Cerebellar nuclear complex (tissue), 1 donor: ENCODE measurements at places on chromosomes 3 and 15.
A peak's percentile ranks its signal among the peaks of the same experiment; 100 is the strongest.

- no peak for DNase-seq
These were observed 3.1 kb upstream of the PTH1R start for GRCh38 chr3:46874430-46874829.

- no peak for DNase-seq
These were observed 105.0 kb downstream of the SSR3 start for GRCh38 chr3:156449710-156450574.

GRCh38 chr3:51874889-51875288 is 512 bp downstream of the IQCF5 start:
- DNase-seq, result no peak

GRCh38 chr3:14976317-14976716 is 28.9 kb downstream of the NR2C2 start:
- DNase-seq, result no peak

DNA sequence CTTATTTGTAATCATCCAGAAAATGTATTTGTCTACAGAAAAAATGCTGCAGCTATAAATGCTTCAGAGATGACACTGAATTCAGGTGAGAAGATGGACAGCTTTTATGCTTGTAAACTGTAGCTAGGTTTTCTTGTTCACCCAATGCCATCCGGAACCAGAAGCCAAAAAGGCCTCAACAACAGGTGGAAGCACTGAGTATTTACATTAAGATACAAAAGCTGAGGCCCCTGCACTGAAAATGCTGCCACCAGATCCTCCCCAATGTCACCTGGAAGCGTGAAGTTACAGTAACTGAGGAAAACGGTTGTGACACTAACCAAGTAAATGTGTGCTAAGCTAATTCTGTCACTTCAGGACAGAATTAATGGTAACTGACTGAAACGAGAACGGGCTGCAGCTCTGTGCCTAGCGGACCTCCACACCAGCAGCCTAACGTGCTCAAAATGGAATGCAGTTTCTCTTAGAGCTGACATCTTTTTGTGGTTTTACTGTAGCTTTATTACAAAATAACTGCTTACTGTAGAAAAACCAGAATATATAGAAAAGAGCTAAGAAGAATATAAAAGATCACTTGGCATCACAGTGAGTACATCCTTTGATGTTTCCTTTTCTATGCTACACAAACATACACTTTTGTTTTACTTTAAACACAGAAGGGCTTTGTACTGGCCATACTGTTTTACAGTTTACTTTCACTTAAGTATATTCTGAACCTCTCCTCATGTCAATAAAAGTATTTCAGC is 7.6 kb downstream of the CHSY1 start:
- DNase-seq, result no peak

DNA sequence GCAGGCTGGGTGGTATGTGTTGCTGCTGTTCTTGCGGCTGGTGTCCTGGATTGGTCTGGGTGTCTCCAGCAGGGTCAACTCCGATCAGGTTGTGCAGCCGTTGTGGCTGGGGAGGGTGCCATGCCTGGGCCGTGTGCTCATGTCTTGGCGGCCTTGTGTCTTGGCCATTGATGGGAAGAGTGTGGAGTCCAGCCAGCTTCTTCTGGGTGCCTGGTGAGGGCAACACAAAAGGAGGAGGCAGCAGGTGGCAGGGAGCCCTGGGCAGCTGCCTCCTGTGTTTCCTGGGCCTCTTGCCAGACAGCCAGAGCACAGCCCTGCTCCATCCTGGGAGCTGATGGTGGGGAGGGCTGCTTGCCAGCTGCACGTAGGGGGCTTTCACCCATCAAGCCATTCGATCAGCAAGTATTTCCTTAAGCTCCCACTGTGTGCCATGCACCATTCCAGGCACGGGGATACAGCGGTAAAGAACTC is 4.3 kb downstream of the CHAC1 start:
- no peak for DNase-seq

DNA sequence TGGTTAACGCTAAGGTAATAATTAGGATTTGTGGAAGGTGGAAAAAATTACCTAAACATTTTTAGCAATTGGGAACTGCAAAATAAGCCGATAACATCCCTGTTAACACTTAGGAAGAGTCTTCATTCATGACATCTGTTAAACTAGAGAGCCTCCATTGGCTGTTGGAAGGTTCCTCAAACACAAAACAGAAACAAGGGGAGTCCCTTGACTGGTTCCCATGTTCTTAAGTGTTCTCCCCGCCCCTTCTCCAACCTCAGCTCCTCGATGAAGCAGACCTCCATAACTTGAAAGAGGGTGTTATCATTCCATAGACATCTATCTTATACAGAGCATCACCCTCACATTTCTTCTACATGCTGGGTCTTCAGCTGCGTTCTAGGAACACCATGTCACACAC is 2.5 kb downstream of the SLC22A13 start:
- DNase-seq, result no peak

- DNase-seq, result no peak
These were observed 420.4 kb downstream of the PDCD6IP start for GRCh38 chr3:34218706-34219385.

GRCh38 chr3:169118666-169119370 is 544.7 kb downstream of the MECOM start:
- DNase-seq, result no peak

DNA sequence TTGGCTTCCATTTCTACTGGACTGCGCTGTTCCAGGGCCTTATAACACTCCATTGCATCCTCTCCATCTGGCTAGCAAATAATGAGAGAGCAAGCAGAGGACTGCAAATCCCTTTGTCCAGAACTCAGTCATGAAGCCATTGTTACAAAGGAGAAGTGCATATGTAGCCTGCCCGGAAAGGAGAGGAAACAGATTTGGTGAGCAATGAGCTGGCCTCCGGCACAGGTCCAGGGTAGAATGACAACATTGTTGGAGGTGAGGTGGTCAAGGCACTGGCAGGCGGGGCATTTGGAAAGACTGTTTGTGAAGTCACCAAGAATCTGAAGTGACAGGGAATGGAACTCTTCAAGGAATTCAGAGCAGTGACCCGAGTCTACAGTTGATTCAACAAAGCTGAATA is 25.0 kb upstream of the ATP1B3 start:
- DNase-seq, result no peak

DNA sequence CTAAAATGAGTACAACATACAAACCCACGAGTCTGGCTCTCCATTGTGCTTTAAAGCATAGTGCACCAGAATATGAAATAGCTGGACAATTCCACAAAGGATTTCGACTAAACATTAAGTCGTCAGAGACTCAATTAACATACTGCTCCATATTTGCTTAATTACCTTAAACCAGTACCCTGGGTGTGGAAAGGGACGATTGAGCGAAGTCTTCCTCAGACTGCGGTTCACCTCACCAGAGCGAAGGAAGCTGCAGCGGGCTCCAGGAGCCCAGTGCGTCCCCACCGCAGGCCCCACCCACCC is 218 bp upstream of the TRPC1 start:
- no peak for DNase-seq

DNA sequence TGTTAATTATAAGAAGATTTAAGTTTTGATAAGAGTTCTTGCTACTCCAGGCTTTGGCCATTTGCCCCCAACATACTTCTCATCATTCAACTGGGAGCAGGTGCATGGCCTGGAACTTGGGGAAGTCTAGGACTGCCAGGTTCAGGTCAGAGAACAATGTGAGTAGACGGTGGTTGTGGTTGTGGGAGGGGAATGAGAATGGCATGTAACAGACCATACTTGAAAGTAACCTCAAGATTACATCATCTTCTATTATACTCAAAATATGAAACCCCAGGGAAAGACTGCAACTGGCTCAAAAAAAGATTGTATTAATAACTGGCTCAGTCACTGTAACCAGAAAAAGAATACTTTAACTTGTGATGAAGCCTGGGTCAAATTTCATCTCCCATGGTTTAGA is 364.9 kb upstream of the DPPA4 start:
- no peak for DNase-seq

- DNase-seq, result no peak
These were observed 264.6 kb upstream of the TLE3 start for GRCh38 chr15:70362350-70362749.

GRCh38 chr15:41557673-41558399 is 1.2 kb upstream of the TYRO3 start:
- DNase-seq, result peak; percentile 44

- DNase-seq, result no peak
These were observed 172.8 kb downstream of the PEAK1 start for GRCh38 chr15:77247116-77247515.

DNA sequence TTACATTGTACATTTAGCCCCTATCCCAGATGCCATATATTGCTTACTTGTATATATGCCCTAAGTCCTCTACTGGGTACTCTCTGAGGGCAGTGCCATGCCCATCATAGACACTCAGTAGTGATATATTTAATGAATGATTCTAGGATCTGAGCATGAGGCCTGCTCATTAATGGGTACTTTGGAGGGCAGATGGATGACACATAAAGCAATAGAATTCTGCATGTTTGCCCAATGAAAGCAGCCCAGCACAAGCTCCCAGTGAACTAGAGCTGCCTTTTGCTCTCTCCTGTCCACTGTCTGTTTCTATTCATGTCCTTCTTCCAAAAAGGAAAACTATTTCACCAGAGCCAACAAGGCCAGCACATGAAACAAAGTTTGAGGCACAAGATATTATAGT is 63.9 kb downstream of the TGFBR2 start:
- no peak for DNase-seq

DNA sequence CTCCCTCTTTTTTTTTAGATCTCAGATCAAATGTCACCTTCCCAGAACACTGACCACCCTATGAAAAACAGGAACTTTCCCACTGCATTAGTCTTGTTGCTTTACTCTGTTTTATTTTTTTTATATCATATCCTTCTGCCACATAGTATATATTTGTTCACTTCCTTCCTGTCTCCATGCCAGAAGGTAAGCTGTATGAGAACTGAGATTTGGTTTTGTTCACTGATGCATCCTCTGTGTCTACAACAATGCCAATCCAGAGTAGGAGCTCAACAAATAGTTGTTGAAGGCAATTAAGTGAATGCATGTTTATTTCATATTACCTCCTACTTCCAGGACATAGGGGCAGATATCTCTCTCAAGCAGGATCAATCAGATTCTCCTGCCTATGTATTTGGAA is 114.4 kb downstream of the TPRG1 start:
- no peak for DNase-seq

- no peak for DNase-seq
These were observed 11.4 kb downstream of the CCK start for GRCh38 chr3:42254566-42254965.

- DNase-seq, result no peak
These were observed 1025.4 kb downstream of the FHIT start for GRCh38 chr3:60225848-60226247.

DNA sequence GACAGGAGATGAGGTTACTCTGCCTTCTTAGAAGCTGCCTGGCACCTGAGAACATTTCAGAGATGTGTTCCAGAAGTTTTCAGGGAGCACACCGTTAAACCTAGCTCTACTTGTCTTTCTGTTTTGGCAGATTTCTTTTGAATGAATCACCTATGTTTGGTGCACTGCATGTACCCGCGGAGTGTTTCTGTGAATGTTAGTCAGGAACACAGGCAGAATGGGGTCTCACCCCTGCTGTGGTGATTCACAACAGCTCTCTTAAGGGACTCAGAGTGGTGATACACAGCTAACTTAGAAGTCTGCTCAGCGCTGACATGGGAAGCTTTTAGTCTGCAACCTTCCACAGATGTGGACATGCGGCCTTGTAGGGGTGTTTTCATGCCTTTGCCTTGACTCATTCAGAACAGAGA is 24.0 kb downstream of the TSEN2 start:
- DNase-seq, result no peak

DNA sequence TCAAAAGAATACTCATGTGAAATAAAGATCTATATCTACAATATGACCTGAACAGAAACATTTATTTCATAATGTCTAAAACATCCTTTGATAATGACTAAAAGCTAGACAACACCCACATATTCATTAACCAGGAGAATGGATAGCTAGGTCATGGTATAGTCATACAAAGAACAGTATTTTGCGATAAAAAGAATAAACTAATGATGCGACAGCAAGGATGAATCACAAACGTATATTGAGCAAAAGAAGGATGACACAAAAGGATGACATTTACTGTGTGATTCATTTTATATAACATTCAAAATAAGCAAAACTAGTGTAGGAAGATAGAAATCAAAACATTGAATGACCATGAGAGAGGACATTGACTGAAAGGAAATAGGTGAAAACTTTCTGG is 1233.1 kb downstream of the OTOL1 start:
- no peak for DNase-seq

GRCh38 chr3:57164657-57165573 is at the start of gene IL17RD:
Gene IL17RD (minus strand): TSS chr3:57165353. CDS start chr3:57165286, 67 bp downstream.
- DNase-seq, result no peak

DNA sequence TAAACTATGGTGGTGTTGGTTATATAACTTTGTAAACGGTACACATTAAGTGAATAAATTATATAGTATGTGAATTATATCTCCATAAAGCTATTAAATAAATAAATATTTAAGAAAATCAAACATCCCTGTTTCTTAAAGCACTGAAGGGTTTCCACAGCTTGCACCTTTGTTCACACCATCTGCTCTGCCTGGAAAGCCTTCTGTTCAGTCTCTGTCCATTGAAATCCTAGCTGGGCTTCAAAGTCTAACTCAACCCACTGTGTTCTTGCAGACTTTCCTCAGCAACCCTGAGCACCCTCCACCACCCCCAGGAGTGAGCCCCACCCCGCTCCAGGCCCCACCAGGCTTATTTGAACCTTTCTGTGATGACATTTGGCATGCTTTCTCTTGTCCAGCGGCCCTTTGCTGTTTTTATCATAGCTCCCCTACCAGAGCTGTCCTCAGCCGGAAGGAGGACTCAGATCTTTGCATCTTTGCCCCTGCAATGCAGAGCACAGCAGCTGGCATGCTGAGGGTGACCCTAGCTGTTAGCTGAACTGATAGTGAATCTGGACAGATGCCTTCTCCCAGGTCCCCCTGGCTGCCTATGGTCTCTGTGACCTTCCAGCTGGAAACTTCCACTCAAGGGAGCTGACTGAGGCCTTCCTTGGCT is 105.2 kb downstream of the DAPK2 start:
- DNase-seq, result no peak

DNA sequence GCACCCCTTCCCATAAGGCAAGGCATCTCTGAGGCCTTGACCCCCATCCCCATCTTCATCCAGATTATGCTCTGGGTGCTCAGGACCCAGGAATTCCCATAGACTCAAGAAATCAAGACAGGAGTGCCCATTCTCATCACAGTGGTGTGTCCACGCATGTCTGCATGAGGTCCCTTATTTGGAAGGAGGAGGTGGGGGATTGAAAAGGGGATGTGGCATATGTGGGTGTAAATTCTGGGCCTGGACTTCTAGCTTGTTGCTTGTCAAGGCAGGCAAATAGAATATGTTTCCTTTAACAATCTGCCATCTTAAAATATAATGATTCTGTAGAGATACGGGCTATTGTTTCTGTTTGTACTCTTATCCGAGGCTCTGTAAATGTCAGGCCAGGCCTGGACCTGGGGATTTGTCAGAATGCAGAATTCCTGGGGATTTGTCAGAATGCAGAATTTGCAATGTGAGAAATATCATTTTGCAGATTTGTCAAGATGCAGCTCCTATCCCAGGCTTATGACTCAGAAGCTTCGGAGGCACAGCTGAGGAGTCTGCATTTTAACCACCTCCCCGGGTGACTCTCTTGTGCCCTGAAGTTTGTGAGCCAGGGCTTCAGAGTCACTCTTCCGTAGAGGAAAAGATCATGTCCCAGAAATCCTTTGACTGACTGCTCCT is 157.8 kb downstream of the SV2B start:
- no peak for DNase-seq

GRCh38 chr3:169842960-169843359 is 26.8 kb downstream of the LRRC31 start:
- DNase-seq, result no peak
